Activated naive CD4-positive, alpha-beta T cell (primary cell): ENCODE measurements at places on chromosomes 7 and 10.

DNA sequence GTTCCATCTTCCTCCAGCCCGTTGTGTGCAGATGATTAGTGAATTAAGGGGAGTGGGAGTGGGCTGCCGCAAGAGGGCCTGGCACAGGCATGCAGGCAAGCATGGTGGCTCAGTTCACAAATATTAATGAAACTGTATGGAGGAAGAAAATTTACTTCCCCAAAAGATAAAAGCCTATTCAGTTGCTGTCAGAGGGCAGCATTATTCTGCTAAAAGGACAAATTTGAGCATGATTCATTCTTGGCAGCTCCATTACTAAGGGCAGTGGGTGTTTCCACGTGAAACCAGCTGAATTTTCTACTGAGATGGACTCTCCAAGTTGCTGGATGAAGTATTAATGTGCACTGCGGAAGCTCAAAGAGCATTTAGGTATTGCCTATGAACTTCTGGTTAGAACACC, 90.9 kb upstream of the WDR11 start:
- no peak for DNase-seq

DNA sequence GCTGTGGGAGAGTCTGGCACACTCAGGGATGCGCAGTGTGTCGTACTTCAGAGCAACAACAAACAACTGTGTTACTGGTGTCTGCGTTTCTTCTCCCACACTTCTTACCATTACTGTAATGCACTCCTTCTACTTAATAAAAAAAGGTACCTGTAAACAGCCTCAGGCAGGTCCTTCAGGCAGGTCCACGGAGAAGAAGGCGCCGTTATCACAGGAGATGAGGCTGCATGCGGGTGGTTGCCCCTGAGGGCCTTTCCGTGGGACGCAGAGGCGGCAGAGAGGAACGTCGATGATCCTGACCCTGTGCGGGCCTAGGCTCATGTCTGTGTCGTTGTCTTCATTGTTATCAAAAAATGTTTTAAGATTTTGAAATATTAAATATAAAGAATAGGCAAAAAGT, 29.4 kb downstream of the NKX6-2 start:
- DNase-seq, result no peak

DNA sequence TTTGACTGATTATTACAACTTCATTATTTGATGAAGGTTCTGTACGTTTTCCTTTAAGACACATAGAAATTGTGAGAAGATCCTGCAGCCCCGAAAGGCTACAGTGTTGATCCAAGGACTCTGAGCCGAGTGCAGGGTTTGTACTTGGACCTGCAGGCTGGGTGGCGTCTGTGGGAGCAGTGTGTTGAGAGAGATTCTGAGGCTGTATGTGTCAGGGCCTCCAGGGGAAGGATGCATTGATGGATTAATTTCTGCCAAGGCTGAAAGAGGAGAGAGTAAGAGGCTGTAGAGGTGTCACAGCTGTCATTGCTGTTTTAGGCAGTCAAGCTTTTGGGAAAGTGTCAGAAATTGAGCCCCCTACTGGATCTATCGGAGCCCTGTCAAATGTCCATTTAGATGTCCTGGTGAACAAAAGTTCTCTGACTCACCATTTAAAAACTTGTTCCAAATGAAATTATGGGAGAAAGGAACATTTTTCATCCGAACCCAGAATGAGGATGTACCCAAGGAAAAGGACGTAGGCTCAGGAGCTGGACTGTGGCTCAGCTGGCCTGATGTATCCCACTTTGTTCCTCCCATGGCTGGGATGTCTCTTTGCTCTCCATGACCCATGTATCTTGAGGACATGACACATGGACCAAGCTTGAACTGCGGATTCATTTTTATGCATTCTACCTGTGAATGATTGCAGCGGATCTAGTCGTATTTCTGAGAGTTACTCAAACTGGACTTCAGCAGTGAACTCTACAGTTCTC, 102.2 kb downstream of the TCF7L2 start:
- DNase-seq, result no peak

- no peak for DNase-seq
Measured at GRCh38 chr7:44636041-44636584, 29.7 kb downstream of the OGDH start.

DNA sequence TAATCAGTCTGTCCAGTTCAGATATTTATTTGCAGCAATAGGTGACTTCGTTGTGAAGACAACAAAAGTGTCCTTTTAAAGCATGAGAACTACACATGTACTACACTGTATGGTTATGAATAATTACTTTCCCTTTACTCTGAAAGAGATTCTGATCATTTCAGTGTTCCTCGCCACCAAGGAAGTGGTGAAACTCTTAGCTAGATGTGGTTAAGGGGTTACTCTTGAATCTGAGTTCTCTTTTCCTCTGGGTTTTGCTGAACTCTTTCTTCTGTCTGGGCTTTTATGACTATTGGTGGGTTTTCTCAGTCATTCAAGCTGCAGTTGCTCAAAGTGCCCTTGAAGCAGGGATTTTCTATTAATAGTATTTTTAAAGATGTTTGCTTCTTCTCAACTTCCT, 127.9 kb upstream of the SEM1 start:
- no peak for DNase-seq

DNA sequence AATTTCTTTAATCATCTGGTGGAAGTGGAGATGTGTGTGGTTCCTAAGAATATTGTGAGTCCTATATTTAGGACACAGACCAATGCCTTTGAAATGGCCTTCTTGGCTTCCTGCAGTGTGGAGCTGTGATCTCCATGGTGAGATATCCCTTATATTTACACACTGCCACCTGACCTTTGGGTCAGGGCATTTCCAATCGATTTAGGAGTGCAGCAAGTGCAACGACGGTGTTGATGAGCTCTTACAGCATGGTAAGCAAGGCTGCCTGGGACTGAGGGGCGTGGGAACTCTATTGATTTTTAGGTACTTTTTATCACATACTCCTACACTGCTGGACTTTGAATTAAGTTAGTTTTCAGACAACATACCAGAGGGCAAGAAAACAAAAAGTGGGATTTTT, 146.0 kb downstream of the NRG3 start:
- no peak for DNase-seq

- DNase-seq, result no peak
Measured at GRCh38 chr10:118966076-118966849, 63.3 kb upstream of the NANOS1 start.

GRCh38 chr10:129277841-129278240, 189.2 kb upstream of the MGMT start:
- no peak for DNase-seq
